AG10803 (cell line): ENCODE measurements at places on chromosomes 5 and 9.

DNA sequence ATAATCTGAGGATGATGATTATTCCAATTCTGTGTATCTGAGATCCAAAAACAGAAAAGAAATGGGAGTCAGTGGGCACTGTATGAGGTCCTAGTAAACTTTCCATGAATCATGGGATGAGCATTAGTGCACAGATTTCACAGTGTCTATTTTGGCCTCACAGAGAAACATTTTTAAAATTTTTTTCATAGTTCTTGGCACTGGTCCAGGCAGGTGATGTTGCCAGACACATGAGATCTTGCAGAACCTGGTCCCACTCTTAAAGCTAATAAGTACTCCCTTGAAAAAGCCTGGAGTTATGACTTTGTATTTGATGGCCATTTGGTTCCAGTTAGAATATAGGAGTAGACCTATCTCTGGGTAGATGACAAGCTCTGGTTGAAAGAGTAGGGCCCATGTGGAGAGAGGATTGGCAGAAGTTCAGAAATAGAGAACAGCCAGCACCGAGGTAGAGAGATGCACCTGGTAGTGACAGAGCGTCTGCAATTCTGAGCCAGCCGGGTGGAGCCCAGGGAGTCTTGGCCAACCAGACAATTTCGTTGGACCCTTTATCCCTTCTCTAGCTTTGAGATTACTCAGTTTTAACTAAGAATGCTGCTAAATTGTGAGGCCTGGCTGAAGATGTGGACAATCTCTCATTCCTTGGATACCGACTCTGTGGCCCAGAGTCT is 6.3 kb upstream of the TNFSF15 start:
- no peak for DNase-seq

DNA sequence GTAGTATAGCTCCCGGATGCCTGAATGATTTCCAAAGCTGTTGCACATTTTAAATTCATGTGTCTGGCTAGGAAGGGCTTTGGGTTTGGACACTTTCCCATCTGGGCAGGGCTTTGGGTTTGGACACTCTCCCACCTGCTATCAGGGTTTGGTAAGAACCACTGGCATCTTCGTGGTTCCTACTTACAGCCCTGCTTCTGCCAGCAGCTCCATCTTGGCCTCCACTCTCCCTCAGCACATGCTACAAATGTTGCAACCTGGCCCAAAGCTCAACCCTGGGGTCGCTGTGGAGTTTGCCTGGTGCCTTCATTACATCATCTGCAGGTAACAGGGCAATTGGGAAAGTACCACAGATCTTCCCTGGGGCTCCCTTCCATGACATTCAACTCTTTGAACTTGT is 3.5 kb downstream of the TMCO6 start:
- DNase-seq = peak; percentile 95

- DNase-seq = peak; percentile 56
Measured at GRCh38 chr5:59542851-59543820, 350.4 kb downstream of the PDE4D start.

- no peak for DNase-seq
Measured at GRCh38 chr9:129005336-129005997, 22.7 kb downstream of the SH3GLB2 start.

DNA sequence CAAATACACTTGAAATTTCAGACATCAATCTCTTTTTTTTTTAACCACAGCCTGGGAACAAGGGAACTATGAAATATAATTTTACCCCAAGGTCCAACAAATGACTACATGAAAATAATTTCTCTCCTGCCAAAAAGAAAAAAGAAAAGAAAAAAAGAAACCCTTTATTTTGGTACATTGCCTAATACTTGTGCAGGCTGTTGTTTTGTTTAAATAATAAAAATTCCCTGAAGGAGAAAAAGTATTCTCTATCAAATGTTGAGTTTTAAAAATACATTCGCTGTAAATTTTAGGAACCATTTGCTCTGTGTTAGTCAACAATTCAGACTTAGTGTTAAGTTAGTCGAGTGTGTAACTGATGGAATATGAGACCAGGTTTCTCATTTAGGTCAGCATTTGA is 155.4 kb downstream of the PRDM6 start:
- DNase-seq = no peak

- no peak for DNase-seq
Measured at GRCh38 chr5:170557314-170557713, 53.5 kb downstream of the KCNIP1 start.

DNA sequence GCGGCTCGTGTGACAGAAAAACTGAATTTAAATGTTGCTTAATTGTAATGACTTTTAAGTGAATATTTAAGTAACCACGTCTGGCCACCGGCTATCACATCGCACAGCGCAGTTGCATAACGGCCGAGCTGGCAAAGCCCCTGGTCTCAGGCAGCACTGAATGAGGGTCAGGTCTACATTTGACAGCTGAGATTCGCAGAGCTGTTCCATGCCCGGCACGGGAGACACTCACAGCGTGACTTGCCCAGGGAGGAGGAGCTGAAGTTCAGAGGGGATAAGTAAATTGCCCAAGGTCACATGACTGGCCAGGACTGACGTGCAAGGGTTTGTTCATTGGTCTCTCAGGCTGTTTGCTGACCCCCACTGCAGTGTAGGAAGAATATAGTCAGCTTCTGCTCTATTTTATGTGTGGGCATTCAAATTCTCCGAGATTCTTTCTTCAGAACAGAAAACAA is 17.4 kb upstream of the COL5A1 start:
- peak; percentile 63 for DNase-seq

- DNase-seq = no peak
Measured at GRCh38 chr9:14052359-14052758, 261.6 kb downstream of the NFIB start.

- DNase-seq = peak; percentile 35
Measured at GRCh38 chr9:131503626-131504465, 1.1 kb downstream of the POMT1 start.
